ENCODE measurements at places on chromosomes 16 and 17.

- no peak for DNase-seq
Observed at GRCh38 chr17:48373130-48373830, 56.7 kb downstream of the SKAP1 start.

GRCh38 chr16:48201515-48202201, 42.4 kb upstream of the LONP2 start:
- no peak for DNase-seq

- DNase-seq = no peak
Observed at GRCh38 chr16:7055443-7055842, 277.2 kb upstream of the RBFOX1 start.

- DNase-seq = no peak
Observed at GRCh38 chr17:74214484-74215341, 1.3 kb downstream of the TTYH2 start.

GRCh38 chr17:39823407-39824054, 40.6 kb downstream of the IKZF3 start:
- DNase-seq = no peak

- no peak for DNase-seq
Observed at GRCh38 chr17:39706921-39707337, 7.1 kb downstream of the ERBB2 start.

DNA sequence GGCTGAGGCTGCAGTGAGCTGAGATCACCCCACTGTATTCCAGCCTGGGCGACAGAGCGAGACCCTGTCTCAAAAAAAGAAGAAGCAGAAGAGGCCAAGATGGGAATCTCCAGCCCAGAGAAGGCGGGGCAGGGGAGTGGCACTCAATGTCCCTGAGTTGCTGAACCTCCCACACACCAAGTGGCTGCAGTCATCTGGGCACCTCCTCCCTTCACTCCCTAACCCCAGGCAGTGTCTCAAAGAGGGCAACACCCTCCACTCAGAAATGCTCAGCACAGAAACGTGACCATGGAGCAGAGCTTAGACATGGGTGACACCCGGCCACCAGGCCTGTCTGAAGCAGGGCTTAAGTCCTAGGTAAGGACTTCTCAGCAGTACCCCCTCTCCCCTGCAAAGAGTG, 36.3 kb upstream of the BCAR1 start:
- DNase-seq = no peak

- DNase-seq = no peak
Observed at GRCh38 chr17:74274060-74274708, at the start of gene DNAI2. Gene DNAI2 (plus strand): TSS chr17:74274234. CDS start chr17:74281818, 7,584 bp downstream.

- no peak for DNase-seq
Observed at GRCh38 chr16:12086822-12087221, 110.3 kb downstream of the SNX29 start.

DNA sequence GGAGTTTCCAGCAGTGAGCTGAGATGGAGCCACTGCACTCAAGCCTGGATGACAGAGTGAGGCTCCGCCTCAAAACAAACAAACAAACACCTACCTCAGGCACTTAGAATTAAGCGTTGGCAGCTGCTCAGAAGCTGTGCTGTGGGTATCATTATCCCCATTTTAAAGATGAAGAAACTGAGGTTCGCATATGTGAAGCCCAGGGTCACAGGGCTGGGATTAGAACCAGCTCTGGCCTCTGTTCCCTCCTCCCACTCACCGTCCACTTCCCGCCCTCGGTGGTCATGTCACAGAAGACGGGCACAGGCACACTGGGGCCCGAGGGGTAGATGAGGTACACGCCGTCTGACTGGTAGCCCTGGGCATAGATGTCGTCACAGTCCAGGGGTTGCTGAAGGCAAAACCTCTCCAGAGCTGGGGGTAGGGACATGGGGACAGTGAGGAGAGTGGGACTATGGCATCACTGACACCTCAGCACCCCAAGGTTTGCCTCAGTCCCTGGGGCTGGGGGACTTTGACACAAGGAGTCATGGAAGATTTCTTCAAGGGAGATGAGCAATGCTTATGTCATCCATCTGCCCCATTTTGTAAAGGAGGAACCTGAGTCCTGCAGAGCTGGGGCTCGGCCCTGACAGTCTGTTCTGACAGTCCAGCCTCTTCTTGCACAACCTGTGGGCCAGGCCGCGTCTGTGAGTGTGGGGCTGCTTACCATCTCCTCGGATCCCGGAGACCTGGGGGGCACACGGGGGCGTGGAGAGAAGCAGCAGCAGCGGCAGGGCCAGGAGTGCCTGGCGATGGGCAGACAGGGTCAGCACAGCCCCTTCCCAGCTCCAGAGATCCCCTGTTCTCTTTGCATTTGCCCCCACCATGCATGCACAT, 700 bp downstream of the MFAP4 start:
- DNase-seq = peak; percentile 70

- no peak for DNase-seq
Observed at GRCh38 chr17:82029391-82029790, 2.1 kb upstream of the RAC3 start.
